GM12892 (cell line): ENCODE measurements at places on chromosomes 3 and 15.
A peak's percentile ranks its signal among the peaks of the same experiment; 100 is the strongest.

DNA sequence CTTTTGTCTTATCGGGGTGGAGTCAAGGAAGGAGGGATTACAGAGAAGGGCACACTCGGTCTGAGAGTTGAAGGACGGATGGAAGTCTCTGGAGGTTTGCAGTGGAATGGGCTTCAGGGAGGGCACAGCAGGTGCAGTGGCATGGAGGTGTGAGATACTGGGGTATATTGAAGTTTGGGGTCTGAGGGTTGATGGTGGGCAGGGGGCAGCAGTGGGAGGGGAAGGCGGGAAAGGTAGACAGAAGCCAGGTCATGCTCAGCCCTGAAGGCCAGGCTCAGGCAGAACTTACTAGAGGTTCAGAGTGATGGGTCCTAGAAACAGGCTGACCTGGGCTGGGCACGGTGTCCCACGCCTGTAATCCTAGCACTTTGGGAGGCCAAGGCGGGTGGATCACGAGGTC, 52.7 kb downstream of the HRH1 start:
- no peak for DNase-seq

- no peak for DNase-seq
Measured at GRCh38 chr15:57640930-57641682, 49.4 kb downstream of the MYZAP start.

- no peak for DNase-seq
Measured at GRCh38 chr15:52030010-52030409, 11.0 kb downstream of the MAPK6 start.

DNA sequence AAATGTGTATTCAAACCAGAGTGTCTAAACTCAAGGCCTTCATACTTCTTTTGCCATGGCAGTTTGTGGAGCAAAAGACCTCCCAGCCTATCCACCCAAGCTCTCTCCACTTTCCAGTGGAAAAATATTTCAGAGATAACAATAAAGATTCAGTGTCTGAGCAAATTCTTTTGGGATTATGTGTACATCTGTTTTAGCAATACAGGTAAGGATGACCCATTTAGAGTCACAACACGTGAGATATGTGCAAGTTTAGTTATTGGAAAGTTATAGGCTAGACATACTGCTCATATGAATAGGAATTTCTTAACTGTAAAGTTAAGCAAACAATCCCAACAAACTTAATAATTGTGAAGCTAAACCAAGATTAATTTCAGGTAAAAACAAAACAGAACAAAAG, 174.5 kb upstream of the LRIG1 start:
- no peak for DNase-seq

- no peak for DNase-seq
Measured at GRCh38 chr15:94414916-94415315, 183.6 kb downstream of the MCTP2 start.

- DNase-seq, result no peak
Measured at GRCh38 chr3:99990179-99990578, 124.1 kb downstream of the FILIP1L start.

DNA sequence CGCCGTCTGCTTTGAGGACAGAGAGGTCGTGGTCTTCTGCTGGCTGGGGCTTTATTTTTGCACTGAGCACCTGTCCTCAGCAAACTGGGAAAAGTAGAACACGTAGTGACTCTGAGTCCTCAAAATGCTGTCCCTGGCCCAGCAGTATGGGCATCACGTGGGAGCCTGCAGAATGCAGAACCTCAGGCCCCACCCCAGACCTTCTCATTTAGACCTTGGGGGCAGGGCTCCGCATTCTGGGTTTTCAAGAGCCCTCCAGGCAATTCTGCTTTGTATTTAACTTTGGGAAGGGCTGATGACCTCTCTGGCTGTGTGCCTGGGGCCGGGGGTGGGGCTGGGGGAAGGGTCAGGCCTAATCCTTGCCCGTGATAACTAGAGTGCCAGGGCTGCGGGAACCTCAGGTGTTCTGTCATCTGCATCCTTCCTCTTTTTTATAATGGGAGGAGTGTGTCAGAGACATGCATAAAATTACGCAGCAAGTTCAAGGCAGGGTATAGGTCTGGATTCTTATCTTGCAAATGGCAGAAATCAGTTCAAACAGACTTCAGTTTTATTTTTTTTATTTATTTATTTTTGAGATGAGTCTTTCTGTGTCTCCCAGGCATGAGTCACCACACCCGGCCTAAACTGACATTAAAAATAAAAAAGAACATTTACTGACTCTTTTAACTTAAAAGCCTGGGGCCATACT, 11.1 kb downstream of the SLC6A6 start:
- no peak for DNase-seq

DNA sequence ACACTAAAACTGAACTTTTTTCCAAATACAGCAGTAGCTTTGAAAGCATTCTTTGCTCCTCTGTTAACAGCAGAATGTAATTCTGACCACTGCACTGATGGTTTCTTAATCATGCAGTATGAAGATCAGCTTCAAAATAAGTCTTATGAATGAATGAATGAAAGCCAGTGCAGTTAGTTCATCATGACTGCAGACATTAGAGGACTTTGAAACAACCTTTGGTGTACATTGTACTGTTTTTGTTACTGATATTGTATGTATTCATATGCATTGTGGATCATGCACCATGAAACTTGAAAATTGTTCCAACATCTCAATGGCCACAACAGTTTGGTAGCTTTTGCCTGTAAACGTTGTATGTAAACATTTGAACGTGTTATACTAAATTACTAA, 1.3 kb upstream of the TNIK start:
- no peak for DNase-seq

- peak; percentile 33 for DNase-seq
Measured at GRCh38 chr15:85329561-85330422, 50.6 kb upstream of the AKAP13 start.

GRCh38 chr3:185717627-185718402, 107.0 kb downstream of the IGF2BP2 start:
- no peak for DNase-seq

DNA sequence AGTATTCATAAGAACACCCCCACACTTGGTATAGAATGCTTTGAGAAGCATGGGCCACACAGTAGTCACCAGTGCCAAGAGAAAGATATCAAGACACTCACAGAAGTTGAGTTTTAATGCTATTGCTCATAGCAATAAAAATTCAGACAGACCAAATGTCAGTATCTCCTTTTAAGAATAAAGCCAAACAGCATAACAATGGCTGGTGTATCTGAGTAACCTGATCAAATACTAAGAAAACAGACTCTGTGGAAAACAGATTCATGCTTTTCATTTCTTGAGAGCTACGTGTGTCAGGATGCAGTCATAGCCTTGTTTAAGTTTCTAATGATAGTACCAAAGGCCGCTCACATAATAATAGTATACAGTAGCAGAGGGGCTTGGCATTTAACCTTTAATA, 778.5 kb downstream of the MECOM start:
- no peak for DNase-seq

- DNase-seq, result no peak
Measured at GRCh38 chr3:56985878-56986277, 74.6 kb upstream of the SPATA12 start.

DNA sequence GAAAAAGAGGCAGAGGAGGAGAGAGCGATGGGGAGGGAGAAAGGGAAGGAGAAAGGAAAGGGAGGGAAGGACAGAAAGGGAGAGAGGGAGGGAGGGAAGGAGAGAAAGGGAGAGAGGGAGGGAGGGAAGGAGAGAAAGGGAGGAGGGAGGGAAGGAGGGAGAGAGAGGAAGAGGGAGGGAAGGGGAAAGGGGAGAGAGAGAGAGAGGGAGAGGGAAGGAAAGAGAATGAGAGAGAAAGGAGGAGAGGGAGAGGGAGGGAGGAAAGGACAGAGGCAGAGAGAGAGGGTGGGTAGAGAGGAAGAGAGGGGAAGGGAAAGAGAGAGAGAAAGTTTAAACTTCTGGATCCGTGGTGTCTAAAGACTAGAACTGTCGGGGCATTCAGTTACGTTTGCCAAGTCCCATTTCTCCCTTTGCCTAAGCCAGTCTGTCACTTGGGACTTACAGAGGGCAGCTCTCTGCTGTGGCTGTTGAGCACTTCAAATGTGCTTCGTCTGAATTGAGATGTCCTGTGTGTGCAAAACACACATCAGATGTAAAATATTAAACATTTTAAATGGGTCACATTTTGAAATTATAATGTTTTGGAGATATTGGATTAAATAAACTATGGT, 62.6 kb downstream of the PLXNA1 start:
- no peak for DNase-seq
